ENCODE measurements at places on chromosomes 1 and 21.
A peak's percentile ranks its signal among the peaks of the same experiment; 100 is the strongest.

GRCh38 chr1:241834733-241835377 is 13.1 kb upstream of the EXO1 start:
- no peak for DNase-seq

DNA sequence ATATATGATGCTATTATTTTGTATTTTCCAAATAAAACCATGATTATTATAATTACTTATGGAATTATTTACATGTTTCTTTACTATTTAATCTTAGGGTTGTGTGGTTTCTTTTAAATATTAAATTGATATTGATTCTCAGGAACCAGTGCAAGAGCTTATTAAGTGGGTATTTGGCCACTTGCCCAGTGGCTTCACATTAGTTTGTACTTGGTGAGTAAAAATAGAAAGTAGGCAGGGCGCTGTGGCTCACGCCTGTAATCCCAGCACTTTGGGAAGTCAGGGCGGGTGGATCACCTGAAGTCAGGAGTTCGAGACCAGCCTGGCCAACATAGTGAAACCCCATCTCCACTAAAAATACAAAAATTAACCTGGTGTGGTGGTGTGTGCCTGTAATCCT is 497.1 kb downstream of the PTPRC start:
- no peak for DNase-seq

DNA sequence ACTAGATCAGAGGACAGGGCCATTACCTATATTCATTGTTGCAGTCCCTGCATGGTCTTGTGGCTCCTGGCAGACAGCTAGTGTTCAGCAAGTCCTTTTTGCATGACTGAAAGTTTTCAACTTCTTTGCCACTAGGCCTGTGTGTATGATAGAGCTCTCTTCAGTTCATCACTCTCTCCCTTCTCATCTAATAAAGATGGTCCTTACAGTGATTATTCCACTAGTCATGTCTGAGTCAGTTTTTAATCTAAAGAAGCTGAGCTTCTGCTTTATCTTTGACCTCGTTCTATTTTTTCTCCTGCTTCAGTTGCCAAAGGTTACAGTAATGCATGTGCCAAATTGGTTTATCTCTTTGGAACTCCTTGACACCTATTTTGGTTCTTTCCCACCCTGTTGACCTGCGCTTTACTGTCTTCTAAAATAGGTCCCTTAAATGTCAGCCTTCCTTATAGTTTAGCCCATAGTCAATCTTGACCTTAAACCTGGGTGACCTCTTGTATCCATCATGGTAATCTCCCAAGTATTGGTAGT is 6.4 kb downstream of the CXADR start:
- no peak for DNase-seq

DNA sequence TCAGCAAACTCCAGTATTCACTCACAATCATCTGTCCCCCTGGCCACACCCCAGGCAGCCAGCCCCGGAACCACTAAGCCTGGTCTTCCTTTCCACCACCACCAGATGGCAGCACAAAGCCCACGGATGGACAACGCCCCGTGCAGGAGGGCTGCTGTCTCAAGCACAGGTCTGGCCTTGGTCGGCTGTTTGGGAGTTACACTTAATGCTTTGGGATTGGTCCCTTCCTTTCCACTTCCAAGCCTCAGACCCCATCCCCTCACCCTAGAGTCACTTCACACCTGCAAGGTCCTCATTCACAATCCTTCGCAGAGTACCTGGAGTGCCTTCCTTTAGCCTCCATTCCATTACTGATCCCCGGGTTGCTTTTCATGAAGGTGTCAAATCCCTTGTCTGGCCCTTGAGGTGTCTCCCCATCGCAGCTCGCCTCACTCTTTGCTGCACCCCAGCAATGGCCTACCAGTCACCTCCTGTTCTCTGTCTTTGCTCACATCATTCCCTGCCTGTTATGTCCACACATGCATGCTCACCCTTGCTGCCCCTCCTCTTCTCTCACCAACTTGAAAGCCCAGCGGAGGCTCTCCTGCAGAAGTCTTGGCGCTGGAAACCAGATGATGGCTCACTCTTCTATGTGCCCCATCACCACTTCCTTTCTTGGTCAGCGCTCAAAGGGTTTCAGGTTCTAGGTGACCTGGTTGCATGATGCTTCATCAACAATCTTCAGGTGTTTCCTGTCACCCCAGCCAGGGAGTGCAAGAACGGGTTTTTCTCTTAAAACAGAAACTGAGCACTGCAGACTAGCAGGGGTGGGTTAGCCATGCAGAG is 24.9 kb upstream of the KCNA2 start:
- DNase-seq = peak; percentile 20

- no peak for DNase-seq
Measured at GRCh38 chr1:208230668-208231529, 13.3 kb downstream of the PLXNA2 start.

- no peak for DNase-seq
Measured at GRCh38 chr1:52140633-52141512, 1.0 kb upstream of the ZFYVE9 start.

- no peak for DNase-seq
Measured at GRCh38 chr1:229058111-229058561, 212.8 kb upstream of the RAB4A start.
